ENCODE measurements at places on chromosomes 2 and 18.

DNA sequence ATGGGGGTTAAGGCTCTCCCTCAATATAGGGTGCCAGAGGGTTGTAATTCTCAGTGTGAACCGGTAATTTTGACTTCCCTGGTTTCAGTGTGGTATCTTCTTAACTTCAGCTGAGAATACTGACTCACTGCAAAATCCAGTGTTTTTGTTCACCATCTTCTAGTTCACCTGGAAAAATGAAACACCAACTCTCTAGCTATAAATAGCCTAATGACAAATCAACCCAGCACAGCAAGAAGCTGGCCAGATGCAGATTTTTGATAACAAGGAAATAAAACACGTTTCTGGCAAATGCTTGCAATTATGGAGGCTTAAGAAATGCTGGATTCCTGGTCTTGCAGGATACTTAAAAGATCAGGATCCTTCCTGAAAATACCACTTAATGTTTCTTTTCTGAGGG, 192.3 kb downstream of the CLIP4 start:
- H3K4me1 ChIP-seq, result no peaks in the 10 kb centered on the region
- no peaks in the 10 kb centered on the region for H3K27me3 ChIP-seq
- no peak overlapping the region for H3K27ac ChIP-seq
- no peak for DNase-seq

DNA sequence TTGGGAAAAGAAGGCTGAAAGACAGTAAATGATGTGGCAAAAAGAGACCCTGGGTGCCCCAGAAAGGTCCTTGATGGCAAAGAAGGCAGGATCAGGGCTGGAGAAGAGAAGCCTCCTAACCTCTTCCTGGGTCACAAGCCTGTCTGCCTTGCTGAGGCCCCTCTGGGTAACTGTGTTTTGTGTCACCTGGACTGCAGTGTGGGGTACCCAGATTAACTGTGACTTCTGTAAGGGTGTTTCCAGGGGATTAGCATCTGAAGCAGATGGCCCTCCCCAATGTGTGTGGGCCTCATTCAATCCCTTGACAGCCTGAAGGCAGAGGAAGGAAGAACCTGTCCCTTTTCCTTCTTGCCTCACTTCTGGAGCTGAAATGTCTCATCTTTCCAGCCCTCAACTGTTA, 35.6 kb upstream of the APCDD1 start:
- no peaks in the 10 kb centered on the region for H3K36me3 ChIP-seq
- H3K27ac ChIP-seq, result no peak overlapping the region
- no peak overlapping the region for H3K4me3 ChIP-seq
- DNase-seq, result no peak

GRCh38 chr18:60502591-60502990, 130.0 kb upstream of the MC4R start:
- no peaks in the 10 kb centered on the region for H3K27me3 ChIP-seq
- no peaks in the 10 kb centered on the region for H3K36me3 ChIP-seq
- no peak for DNase-seq
- H3K27ac ChIP-seq, result no peak overlapping the region
- H3K4me3 ChIP-seq, result no peak overlapping the region

DNA sequence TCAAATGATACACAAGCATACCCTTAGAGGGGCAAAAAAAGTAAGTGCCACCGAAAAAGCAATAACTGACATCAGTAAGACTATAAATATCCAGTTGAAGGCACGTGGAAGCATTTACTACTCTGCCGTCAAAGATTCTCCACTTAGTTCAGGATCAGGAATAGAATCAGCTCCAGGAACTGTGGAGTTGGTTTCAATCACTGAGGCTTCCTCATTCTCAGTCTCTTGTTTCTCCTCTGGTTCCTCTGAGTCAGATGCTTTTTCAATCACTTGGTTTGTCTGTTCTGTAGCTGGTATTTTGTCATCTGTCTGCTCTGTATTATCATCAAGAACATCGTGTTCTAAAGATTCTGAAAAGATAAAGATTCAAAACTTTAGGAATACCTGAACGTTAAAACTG, 72.2 kb downstream of the LNPK start:
- H3K27me3 ChIP-seq, result no peaks in the 10 kb centered on the region
- H3K4me3 ChIP-seq, result no peak overlapping the region
- H3K4me1 ChIP-seq, result no peaks in the 10 kb centered on the region
- no peak for DNase-seq
- peaks cover 4% of the 10 kb centered on the region for H3K36me3 ChIP-seq

- DNase-seq, result no peak
- no peaks in the 10 kb centered on the region for H3K36me3 ChIP-seq
- no peaks in the 10 kb centered on the region for H3K27me3 ChIP-seq
- no peak overlapping the region for H3K4me3 ChIP-seq
Measured at GRCh38 chr2:122471753-122472152, 716.3 kb downstream of the TSN start.
